ENCODE measurements at places on chromosomes 16 and 17.
A peak's percentile ranks its signal among the peaks of the same experiment; 100 is the strongest.

DNA sequence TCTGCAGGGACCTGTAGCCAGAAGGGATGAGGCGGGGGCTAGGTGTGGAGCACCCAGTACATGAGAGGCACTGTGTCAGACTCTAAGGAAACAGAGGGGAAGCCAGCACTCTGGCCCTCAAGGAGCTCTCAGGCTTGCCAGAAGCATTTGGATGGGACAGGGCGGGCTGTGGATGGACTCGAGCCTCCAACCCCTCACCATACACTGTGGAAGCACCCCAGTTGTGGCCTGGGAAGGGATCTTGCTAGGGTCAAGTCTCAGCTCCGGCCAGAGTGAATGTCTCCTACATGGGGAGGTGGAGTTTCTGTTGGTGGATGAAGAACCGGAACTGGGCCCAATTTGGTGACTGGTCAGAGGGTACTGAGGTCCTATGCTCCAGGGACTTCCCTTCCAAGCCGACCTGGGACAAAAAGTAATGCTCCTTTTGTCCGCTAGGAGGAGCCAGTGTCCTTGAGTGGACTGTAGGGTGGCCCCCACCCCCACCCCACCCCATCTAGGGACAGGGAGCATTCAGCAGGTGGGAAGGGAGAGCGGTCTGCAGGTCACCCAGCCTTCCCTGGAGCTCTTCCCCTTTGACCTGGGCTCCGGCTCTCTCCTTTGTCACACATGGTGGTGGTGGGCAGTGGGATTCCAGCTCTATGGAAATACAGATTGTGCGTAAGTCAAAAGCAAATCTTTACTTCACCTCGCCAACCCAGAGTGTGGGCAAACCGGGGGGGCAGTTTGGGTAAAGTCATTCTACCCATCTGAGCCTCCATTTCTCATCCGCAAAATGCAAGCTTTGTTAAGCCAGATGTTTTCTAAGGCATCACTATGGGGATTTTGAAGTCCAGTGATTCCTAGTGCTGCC, 20.4 kb upstream of the PHB1 start:
- peak; percentile 75 for DNase-seq

DNA sequence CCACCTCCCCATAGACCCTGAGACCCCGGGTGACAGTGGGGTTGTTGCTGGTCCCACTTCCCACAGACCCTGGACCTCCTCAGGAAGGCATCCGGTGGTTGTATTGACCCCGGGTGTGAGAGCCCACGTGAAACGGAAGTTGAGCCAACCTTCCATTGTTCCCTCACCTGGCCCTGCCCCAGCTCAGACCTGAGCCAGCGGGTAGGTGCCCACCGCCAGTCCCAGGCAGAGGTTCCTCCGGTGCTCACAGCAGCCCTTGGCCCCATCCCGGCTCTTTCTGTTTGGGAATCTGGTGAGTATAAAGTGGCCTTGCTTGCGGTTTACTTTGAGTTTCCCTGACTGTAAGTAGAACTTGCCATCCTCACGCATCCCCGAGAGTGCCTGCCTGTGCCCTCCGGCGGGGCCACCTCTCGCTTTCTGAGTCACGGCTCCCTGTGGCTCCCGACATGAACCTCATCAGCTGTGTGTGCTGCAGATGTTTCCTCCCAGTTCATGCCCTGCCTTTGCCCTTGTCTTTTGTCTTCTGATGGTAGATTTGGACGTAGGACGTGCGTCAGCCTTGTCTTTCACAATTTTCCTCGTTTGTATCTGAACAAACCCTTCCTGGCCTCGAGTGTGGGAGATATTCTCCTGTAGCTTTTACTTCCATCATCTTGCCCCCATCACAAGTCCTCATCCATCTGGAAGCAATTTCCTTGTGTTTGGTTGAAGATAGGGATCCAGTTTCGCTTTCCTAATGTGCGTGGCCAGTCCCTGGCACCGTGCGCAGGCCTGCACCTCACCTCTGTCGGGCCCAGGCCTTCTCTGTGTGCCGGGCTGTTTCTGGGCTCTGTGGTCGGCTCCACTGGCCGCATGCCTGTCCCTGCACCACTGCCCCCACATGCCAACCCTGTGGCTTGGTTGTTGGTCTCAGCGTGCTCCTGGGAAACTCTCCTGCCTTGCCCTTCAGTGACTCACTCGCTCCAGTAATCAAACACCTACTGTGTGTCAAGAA, 76.0 kb downstream of the METRNL start:
- peak; percentile 46 for DNase-seq

DNA sequence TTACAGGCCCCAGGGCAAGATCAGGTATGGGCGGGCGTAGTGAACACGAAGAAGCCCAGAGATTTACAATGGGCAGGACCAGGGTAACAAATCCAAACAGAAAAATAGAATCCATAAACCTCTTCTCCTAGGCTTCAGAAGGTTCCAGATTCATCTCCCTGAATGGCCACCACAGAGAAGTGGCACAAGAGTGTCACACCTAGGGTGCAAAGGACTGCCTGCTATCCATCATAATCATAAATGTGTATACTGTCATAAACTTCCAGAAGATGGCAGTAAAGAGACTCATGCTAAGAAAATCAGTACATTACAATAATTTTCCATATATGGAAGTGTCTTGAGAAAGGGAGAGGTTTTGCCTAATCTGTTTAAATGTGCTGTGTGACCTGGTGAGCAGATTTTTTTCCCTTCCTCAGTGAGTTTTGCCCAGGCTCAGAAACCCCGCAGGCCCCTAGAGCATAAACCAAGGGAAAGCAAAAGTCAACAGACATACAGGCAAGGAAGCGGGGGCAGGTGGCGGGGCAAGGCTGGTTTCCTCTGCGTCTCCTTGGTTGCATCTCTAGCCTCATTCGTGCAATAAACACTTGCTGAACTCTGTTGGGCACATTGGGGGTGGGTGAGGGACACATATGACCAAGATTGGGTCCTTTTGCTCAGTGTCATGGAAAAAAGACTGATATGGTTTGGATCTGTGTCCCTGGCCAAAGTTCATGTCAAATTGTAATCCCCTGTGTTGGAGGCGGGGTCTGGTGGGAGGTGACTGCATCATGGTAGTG, 92.0 kb upstream of the CDH5 start:
- DNase-seq: peak; percentile 46

- DNase-seq: no peak
These were observed 38.2 kb upstream of the TMEM97 start for GRCh38 chr17:28280826-28281225.

DNA sequence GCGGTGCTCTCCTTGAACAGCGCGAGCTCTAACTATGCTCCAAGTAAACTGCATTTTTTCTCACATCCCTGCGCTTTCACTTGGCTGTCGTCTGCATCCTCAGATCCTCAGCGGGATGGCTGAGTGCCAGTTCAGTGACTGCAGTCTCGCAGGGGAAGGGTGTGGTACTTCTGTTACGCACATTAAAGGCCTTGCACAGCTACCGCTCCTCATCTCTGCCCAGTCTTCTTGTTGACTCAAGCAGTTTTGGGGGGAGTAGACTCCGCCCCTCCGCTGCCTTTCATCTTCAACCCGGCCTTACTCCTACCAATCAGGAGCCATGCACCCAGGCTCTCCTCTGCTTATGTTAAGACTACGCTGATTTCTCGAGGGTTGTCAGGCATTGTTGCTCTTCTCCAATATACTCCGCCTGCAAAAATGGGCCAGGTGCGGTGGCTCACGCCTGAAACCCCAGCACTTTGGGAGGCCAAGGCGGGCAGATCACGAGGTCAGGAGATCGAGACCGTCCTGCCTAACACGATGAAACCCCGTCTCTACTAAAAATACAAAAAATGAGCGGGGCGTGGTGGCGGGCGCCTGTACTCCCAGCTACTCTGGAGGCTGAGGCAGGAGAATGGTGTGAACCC, 10.0 kb downstream of the ATP5PD start:
- peak; percentile 54 for DNase-seq

- no peak for DNase-seq
These were observed 13.7 kb downstream of the DYNLL2 start for GRCh38 chr17:58096892-58097291.

DNA sequence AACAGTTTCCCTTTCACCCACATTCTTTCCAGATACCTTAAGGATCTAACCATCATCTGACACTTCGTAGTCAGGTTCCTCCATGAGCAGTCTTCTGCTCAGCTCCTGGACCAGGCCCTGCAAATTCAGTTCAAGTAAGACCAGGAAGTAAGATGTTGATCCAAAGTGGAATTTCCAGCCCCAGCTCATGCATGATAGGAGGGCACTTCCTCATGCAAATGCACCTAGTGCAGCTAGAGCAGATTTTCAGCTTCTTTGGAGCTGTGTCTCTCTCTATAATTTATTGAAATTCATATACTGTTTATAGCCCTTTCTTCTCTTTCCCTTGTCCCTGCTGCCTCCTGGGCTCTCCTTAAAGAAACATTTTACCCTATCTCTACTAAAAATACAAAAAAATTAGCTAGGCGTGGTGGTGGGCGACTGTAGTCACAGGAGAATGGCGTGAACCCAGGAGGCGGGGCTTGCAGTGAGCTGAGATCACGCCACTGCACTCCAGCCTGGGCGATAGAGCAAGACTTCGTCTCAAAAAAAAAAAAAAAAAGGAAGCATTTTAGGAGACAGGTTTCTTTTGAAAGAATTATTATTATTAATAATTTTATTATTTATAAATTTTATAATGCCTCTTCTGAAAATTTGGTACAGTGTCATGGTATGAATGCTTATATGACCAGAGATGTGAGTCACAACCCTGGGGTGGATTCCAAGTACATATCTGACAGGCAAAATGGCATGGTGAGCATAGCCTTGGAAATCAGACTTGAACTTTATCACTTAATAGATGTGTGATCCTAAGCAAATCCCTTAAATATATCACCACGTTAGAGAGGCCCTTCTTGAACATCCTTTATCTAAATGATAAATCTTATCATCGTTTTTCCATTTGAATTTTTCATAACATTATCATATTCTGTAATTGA, 94.3 kb downstream of the SSH2 start:
- no peak for DNase-seq

DNA sequence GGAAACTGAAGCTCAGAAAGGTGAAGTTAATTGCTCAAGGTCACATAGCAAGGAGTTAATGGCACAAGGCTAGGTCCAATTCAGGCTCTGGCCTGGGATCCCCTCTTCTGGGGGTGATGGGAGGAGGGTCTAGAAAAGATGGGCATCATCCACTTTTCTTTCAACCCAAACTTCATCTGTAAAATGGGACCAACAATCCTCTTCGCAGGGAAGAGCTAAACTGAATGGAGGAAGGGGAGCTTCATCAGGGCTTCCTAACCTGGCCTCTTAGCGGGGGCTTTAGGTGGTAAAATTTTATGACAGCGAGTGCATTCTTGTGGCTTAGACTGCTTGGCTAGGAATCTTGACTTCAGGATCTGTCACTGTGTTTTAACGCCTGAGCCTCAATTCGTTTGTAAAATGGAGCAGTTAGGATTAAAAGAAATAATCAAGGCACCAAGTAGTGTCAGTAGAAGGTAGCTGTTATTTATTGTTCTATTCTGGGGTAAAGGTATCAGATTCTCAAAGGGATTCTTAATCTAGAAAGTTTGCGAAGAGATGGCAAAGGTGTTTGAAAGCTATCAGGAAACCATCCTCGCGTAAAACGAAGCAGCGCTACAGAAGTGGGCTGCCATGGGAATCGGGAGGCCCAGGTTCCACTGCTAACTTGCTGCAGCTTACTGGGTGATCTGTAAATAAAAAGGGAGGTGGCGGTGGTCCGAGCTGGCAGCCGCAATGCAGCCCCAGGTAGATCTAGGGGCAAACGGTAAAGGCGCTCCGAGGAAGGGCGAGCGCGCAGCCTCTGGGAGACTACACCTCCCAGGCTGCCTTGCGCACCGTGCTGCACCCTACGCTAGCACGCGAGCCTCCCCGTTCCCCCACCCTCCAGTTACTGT, 1.5 kb upstream of the SRCAP start:
- DNase-seq: no peak

DNA sequence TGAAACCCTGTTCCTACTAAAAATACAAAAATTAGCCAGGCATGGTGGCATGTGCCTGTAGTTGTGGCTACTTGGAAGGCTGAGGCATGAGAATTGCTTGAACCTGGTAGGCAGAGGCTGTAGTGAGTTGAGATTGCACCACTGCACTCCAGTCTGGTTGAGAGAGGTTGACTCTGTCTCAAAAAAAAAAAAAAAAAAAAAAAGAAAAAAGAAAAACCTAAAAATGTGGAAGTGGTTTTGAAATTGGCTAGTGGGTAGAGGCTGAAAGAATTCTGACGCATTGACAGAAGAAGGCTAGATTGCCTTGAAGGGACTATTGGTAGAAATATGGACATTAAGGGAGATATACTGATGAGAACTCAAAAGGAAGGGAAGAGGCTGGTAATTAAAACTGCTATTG, 33.6 kb upstream of the CPPED1 start:
- DNase-seq: no peak
